ENCODE measurements at places on chromosomes 7 and 10.

- DNase-seq = peak; percentile 59
Measured at GRCh38 chr10:14536241-14537213, 205.8 kb upstream of the FRMD4A start.

DNA sequence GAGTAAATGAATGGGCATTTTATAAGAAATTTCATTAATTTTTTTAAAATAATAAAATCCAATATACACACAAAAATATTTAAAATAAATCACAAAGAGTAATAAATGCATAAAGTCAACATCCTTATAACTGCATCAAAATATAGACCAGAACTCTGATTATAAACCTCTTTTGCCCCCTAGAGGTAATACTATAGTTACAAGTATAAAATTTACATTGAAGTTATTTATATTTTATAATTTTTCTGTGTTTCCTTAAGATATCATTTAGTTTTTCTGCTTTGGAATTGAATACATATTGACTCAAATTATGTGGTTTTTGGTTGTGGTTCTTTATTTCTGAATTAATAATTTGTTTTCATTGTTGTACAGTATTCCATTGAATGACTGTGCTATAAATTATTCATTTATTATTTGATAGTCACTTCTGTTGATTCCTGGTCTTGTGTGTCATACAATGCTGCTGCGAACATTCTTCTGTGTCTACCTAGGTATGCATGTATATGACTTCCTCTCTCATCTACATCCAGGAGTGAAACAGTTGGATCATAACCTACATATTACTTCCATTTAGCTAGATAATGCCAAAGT, 673.6 kb downstream of the IPMK start:
- DNase-seq = no peak

- DNase-seq = no peak
Measured at GRCh38 chr10:123847686-123848432, 43.7 kb downstream of the CPXM2 start.

DNA sequence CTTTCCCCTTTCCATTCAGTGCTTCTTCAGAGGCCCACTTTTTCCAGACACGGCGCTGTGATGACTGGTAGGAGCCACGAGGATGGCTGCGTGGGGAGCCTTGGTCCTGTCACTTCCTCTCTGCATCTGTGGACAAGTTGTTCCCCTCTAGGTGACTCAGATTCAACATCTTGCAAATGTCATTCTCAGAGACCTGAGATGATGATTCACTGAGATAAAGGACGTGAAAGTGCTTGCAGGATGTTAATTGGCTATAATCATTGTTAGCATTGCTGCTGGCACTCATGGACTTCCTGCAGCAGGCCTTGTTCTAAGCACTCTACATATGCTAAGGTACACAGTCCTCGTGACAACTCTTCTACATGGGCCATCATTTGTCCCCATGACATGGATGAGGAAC, 489.8 kb upstream of the ZMIZ1 start:
- no peak for DNase-seq

GRCh38 chr7:45568536-45569289, 5.5 kb upstream of the ADCY1 start:
- no peak for DNase-seq

DNA sequence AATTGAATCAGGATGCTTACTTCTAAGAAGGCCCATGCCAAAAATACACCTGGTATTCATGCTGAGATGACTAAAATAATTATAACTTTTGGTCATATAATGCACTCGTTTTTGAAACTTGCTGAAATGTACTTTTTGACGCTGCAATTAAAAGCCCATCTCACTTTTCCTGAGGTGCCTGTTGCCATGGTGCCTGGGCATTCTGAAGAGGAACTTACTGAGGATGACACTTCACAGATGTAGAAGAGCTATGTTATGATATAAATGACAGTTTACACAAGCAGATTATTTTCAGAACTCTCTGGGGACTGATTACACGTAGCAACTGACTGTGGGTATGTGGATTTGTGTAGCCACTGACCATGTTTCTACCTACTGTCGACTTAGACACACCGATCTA, 182.4 kb downstream of the TPK1 start:
- DNase-seq = no peak

GRCh38 chr10:115992236-115992986, 280.6 kb downstream of the GFRA1 start:
- no peak for DNase-seq

DNA sequence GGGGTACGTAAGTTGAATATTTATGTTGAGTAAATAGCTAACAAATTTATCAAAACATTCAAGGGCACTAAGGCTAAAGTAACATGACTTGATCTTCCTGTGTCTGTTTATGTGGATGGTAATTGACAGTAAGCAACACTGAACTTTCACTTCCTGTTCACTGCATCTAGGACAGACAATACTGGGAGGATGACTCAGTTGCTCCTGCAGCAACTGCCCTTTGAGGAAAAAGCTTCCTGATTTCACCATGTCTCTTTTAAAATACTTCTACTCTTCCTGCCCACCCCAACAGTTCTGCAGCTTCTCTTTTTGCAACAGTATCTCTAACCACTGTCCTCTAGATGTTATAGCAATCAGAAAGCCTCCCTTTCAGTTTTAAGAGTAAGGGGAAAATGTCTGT, 76.6 kb upstream of the HGF start:
- no peak for DNase-seq

GRCh38 chr7:83101530-83101929, 61.2 kb downstream of the PCLO start:
- no peak for DNase-seq

DNA sequence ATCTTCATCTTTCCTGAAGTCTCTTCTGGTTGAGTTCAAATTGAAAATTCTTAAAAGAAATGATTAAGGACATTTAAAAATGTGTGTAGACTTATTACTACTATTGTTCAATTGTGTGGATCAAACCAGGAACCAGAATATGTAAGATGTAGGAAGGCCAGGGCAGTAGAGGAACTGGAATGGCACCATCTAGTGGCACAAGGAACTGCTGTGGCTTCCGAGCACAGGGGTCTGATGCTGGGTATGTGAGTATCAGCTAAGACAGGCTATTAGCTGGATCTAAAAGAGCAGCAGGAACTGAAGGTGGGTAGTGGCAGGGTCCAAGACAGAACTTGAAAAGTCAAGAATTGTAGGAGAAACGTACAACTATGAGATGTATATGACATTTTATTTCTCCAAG, 247.3 kb downstream of the SEMA3A start:
- DNase-seq = no peak

DNA sequence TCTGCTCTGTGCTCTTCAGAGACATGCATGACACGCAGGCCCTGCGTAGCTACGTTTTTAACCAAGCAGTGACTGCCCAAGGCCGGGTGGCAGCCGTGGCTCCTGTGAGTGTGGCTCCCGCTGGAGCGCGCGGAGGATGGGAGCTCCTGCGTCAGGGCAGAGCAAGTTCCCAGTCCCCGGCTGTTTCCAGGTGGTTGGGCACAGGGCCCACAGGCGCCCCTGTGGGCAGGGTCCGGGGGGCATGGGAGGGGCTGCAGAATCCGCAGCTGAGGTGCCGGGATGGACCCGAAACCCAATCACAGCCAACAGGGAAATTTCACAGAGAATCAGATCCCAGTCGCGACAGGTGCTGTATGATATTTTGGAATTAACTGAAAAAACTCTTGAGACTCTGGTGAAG, 9.8 kb downstream of the NKX6-2 start:
- DNase-seq = no peak

Measured in progenitor cell of endocrine pancreas (in vitro differentiated cells).